AML-193 (cell line): ENCODE measurements at places on chromosomes 11 and 22.
A peak's percentile ranks its signal among the peaks of the same experiment; 100 is the strongest.

- no peak for DNase-seq
Observed at GRCh38 chr11:131999084-131999483, 628.7 kb downstream of the NTM start.

GRCh38 chr11:3126207-3126865 lies 38.8 kb downstream of the OSBPL5 start:
- DNase-seq: no peak

GRCh38 chr22:46908641-46909107 lies 146.2 kb downstream of the TBC1D22A start:
- DNase-seq: no peak

GRCh38 chr22:38494498-38494897 lies 11.6 kb downstream of the DDX17 start:
- DNase-seq: no peak

DNA sequence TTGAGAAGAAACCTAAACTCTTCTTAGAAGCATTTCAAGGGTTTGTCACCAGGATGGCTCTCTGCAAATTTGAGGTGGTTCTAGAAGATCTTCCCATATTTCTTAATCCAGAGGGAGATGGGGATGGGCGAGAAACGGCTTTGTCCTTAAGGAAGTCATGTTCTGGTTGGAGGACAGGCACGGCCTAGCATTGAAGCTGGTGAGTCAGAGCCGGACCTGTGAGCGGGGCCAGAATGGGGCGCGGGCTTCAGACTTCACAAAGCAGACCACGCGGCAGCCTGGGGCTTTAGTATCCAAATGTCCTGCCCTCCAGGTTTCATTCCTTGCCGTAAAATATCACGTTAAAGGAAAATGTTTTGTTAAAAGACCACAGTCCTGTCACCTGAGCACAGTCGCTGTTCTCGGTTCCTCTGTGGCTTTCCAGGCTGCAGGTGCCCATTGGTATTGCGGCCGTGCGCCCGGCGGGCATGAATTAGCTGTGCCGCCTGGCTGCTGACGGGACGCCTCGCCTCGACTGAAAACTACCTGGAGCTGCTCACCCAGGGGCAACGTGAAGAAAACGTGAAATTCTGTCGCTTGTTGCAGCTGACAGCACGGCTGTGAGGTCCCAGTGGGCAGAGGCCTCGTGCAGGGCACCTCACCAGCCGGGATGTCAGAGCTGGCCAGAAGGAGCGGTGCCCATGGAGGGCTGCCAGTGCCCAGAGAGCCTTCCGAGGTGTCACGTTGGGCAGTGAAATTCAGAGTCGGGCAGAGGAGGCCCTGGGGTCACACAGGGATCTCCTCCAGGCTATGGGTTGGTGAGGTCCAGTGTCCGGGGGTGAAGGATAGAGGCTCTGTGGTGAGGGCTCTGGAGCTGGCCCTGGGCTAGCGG lies 59.0 kb downstream of the LRP5 start:
- DNase-seq: no peak

- no peak for DNase-seq
Observed at GRCh38 chr11:118902336-118903203, 18.9 kb downstream of the CXCR5 start.

GRCh38 chr11:35619855-35620640 lies 1.8 kb downstream of the FJX1 start:
- DNase-seq: no peak

GRCh38 chr11:12112750-12113149 lies 2.4 kb downstream of the MICAL2 start:
- no peak for DNase-seq

- DNase-seq: no peak
Observed at GRCh38 chr11:96337541-96338431, 5.2 kb downstream of the MAML2 start.

DNA sequence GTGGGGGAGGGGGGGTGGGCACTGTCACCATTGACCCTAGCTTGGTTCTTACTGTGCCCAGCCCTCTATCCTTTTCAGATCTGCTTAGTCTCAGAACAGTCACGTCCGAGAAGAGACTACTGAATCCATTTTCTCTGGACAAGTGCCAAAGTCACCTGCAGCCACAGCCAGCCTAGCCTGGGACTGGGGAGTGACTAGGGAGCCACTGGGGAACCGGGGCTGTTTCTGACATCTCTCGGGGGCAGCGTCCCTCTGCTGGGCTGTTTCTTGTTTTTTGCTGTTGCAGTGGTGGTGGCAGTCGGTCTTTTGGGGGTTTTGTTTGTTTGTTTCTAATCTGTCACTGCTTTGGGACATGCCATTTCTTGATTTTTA lies 8.7 kb downstream of the SLC37A2 start:
- DNase-seq: no peak

DNA sequence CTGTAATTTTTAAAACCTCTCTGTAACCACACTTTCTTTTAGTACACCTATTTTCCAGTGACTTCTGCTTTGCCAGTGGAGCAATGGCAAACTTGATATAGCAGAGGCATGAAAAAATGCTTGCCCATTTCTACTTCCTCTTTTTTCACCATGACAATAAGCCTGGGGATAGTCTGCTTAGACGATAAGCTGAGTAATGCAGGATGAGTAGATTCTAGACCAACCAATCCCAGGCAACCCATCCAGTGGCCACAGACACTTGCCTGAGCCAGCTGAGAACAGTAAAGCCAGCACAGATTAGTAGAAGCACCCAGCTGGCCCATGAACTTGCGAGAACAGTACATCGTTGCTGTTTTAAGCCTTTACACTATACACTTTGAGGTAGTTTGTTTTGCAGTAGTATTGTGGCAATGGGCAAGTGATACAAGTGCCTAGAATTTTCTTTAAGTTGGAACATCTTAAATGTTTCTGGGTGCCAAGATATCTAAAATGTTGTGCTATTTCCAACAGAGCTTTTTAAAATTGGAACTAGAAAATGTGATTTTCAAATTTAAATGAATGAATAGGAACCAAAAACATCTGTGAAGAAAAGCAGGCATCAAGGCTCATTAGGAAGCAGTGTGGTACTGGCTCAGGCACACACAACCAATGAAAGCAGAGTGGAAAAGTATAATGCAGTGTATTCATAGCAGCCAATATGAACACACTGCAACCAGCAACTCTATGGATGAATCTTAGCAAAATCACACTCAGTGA lies 37.7 kb downstream of the DDI1 start:
- peak; percentile 80 for DNase-seq

- no peak for DNase-seq
Observed at GRCh38 chr11:46385169-46386004, 3.9 kb downstream of the MDK start.

DNA sequence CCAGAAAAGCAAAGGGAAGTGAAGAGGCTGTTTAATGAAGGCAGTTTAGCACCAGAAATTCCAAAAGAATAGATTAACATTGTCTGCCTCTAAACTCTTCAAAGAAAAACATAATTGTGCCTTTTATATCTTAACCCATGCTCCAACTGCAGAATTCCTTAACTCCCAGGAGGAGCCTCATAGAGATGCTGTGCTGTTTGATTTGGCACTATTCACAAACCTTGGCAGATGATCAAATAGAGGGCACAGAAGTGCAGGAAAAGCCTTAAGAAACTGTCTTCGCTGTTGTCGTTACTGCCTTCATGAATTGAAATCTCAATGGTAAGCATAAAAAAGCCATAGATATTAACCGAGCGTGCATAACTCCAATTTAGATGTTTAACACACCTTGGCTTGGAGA lies 124.1 kb upstream of the MPPED2 start:
- DNase-seq: no peak

DNA sequence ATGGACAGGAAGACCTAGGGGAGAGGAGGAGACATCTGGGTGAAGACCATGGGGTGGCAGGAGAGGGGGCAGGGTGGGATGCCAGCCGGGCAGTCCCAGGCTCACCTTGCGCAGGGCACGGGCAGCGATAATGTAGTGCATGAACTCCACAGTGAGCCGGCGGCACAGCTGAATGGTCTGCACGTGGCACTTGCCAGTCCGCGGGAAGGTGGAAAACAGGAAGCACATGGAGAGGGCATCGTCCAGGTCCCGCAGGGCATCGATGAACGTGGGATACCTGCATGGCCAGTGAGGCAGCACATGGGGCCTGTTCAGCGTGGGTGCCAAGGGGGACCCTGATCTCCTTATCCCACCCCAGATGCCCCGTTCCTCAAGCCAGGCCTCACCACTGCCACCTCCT lies 7.3 kb downstream of the PES1 start:
- DNase-seq: no peak

DNA sequence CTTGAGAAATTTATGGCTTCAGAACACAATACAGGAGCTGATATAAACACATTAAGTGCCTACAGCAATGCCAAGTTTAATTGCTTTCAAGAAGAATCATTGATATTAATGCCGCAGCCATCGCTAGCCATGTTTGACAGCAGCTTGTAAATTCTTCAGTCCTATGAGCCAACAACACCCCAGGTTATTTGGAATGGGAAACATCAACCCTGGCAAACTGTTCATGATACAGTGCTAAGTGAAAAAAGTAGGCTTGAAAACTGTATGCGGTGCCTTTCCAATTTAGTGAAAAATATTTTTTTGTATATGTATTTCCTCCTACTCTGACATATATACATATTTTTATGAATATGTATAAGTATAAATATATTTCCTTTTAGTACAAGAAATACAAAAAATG lies 142.6 kb downstream of the CSNK2A3 start:
- DNase-seq: no peak

DNA sequence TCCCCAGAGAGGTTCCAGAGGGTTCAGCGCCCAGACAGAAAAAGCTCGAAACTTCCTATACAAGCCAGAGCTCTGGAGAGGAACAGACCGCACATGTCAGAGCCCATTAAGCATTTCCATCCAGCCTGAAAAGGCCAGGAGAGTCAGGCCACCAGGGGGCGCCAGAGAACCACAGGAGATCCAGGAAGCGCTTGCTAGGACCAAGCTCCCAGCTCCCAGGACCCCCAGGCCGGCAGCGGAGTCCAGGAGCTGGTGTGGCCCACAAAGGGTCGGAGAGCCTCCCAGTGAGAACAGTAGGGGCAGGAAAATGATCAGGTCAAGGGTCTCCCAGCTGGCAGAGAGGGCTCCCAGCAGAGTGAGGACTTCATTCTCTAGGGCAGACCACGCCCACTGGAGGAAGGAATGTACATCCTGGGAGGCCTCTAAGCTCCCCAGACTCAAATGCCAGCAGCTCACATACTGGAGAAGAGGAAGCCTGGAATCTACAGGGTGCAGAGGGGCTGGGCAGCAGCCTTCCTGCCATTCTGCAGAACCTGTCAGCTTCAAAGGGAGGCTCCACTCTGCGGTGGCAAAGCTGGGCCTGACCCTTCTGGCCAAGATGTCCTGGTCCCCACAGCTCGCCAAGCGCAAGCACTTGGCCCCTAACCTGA lies 2.1 kb upstream of the MEI1 start:
- DNase-seq: peak; percentile 75

GRCh38 chr11:79186669-79187068 lies 254.2 kb downstream of the TENM4 start:
- DNase-seq: no peak

- no peak for DNase-seq
Observed at GRCh38 chr11:32116668-32117067, 25.8 kb downstream of the RCN1 start.

DNA sequence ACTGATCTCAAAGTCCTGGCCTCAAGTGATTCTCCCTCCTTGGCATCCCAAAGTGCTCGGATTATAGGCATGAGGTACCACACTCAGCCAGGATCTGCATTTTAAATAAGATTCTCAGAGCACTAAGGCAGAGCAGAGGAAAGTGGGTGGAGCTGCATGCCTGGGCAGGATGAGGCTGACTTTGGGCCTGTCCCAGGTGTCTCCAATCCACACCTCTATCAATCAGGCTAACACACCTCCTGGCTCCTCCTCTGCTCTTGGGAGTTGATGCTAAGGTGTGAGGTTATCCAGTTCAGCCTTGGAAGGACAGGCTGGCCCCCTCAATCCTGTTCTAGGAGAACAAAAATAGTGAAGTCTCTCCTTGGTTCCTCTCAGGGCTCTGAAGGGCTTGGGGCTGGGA lies 30.2 kb upstream of the P2RY2 start:
- DNase-seq: no peak

DNA sequence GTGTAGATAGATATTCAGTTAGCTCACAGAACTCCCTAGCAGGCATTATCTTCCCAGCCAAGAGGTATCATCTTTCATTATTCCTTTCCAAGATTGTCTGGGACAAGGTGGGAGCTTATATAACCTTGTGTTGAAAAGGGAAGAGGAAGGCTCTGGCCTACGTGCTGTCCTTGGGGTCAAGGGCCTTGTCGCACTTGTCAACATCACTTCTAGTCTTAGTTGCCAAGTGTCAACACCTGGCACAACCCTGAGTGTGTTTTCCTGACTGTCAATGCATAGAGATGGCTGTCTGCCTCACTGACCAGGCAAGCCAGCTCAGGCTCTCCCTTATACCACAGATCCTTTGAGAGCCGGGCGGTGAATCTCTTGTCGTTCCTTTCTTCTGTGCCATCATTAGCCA lies 331.9 kb downstream of the CNTN5 start:
- no peak for DNase-seq

GRCh38 chr11:62856333-62856895 lies 17.0 kb upstream of the WDR74 start:
- no peak for DNase-seq

DNA sequence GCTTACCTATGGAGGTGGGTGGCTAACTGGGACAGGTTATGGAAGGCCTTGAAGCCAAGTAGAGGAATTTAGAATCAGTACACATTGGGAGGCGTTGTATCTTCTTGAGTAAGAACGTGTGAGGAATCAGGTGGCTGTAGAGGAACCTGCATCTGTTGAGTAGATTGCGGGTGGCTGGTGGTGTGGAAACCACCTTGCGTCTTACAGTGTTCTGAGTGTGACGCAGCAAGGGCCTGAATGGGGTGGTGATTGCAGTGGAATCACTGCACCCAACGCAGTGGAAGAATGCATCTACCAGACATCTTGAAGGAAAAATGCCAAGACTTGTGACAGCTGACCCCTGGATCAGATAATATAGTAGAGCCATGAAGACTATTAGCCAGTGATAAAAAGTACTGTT lies 110.8 kb upstream of the NNMT start:
- no peak for DNase-seq

DNA sequence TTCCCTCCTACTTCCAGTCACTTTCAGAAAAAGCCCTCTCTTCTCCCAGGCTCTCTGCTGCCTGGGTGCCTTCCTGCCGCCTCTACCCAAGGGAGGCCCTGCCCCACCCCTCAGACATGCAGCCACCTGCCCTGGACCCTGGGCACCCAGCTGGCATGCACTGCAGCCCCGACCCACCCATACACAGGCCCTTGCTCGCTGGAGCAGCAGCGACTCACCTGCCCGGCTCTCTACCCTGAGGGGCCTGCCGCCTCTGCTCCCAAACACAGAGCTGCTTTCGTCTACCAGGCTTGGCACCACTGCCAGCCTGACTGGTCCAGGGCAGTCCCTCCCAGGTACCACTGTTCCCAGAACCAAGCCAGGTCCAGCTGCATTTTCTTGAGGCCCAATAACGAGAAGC lies 1.2 kb upstream of the TSSK2 start:
- DNase-seq: no peak
